ENCODE measurements at places on chromosomes 6 and 20.
A peak's percentile ranks its signal among the peaks of the same experiment; 100 is the strongest.

DNA sequence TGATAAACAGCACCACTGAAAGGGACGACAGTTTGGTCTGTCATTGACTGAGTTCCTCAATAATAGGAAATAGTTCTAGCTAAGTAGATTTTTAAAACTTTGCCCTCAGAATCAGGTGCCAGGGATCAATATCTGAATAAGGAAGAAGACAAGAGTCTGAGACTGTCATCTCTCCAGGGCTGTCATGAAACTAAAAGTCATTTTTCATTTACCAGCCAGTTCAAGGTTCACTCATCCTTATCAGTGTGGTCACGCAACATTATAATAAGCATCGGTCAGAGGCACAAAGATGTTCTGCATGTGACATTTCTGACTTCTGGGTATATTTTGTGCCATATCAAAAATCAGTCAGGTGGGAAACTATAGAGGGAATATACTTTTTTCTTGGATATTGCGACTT is 52.5 kb upstream of the E2F3 start:
- DNase-seq: no peak

- DNase-seq: peak; percentile 68
These were observed 1.4 kb downstream of the LRFN2 start for GRCh38 chr6:40585651-40586269.

- DNase-seq: peak; percentile 30
These were observed 118.8 kb upstream of the ARID1B start for GRCh38 chr6:156658186-156658965.

- no peak for DNase-seq
These were observed 124.8 kb downstream of the SH3BGRL2 start for GRCh38 chr6:79755967-79756366.

GRCh38 chr6:34145161-34146020 is 496 bp downstream of the GRM4 start:
- peak; percentile 72 for DNase-seq

DNA sequence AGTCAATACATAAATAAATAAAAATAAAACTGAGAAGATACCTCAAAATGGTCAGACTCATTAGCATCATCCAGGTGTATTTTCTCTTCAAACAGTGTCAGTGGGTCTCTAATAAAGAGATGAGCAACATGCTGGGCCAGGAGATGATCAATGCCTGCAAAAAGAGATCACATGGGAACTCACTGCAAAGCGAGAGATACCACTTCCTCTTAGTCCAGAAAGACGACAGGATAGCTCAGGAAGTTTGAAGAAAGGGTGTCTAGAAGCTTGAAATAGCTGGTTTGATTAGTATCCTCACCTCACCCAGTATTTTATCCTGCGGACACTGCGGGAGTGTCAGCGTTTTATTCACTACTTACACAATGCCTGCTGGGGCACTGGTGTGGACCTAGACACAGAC is 38.0 kb downstream of the GCLC start:
- DNase-seq: no peak

DNA sequence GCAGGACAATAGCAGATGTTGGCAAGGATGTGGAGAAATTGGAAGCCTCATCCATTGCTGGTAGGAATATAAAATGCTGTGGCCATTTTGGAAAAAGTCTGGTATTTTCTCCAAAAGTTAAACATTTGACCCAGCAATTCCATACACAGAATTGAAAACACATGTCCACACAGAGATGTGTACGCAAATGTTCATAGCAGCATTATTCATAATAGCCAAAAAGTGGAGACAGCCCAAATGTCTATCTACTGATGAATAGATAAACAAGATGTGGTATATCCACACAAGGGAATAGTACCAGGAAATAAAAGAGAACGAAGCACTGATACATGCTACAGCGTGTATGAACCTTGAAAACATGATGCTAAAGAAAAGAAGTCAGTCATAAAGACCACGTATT is 40.5 kb downstream of the CFAP61 start:
- no peak for DNase-seq

DNA sequence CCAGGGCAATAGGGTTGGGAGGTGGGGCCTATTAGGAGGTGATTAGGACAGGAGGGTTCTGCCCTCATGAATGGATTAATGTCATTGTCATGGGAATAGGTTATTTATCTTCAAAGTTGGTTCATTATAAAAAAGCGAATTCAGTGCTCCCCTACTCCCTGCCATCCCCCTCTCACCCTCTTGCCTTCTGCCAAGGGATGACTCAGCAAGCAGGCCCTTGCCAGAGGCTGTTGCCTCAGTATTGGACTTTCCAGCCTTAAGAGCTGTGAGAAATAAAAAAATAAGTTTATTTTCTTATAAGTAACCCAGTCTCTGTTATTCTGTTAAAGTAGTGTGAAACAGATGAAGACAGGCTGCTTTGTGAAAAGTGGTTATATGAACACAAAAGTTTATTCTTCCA is 381.1 kb upstream of the ZFP64 start:
- DNase-seq: no peak

- DNase-seq: no peak
These were observed 53.5 kb downstream of the TCP11 start for GRCh38 chr6:35087361-35088280.

- no peak for DNase-seq
These were observed 57.6 kb downstream of the FAM184A start for GRCh38 chr6:119020597-119021561.

GRCh38 chr6:143652841-143653331 is 24.9 kb upstream of the PHACTR2 start:
- DNase-seq: no peak

GRCh38 chr6:131854803-131855202 is 47.0 kb downstream of the ENPP1 start:
- DNase-seq: no peak

DNA sequence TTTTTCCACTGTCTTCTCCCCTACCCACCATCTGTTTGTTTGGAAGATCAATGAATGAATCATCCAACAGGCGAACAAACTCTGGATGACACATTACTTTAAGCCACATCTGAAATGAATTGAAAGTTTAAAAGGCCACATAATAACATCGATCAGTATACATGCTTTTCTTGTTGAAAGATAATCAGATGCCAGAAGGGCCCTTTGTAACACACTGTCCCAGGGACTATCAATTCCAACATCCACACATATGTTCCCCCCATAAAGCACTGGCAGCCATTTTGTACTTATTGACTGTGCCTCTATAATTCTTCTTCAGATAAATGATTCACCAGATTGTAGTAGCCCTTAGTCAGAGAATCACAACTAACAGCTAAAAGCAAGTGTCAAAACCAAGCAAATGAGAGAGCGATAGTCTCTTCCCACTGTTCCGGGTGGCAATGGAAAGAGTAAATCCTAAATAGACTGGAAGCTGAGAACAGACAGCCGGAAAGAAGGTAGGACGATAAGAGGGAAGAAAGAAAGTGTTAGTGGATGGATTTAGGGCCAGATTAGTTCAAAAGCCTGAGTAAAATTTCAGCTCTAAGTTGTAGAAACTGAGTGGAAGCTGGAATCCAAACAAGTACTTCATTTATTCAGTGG is 184.9 kb upstream of the TENT5A start:
- no peak for DNase-seq

GRCh38 chr20:61253640-61254511 is 1.8 kb downstream of the CDH4 start:
- peak; percentile 47 for DNase-seq

- no peak for DNase-seq
These were observed 21.7 kb downstream of the UCKL1 start for GRCh38 chr20:63934271-63935068.

GRCh38 chr6:156807028-156807427 is 29.9 kb downstream of the ARID1B start:
- no peak for DNase-seq

- DNase-seq: peak; percentile 82
These were observed 31.4 kb upstream of the ID1 start for GRCh38 chr20:31573555-31574321.

- DNase-seq: no peak
These were observed 184.2 kb downstream of the COL9A1 start for GRCh38 chr6:70118670-70119069.

GRCh38 chr6:106799031-106799894 is 169.9 kb downstream of the QRSL1 start:
- no peak for DNase-seq

- DNase-seq: no peak
These were observed 42.6 kb downstream of the DSTN start for GRCh38 chr20:17612287-17612991.

DNA sequence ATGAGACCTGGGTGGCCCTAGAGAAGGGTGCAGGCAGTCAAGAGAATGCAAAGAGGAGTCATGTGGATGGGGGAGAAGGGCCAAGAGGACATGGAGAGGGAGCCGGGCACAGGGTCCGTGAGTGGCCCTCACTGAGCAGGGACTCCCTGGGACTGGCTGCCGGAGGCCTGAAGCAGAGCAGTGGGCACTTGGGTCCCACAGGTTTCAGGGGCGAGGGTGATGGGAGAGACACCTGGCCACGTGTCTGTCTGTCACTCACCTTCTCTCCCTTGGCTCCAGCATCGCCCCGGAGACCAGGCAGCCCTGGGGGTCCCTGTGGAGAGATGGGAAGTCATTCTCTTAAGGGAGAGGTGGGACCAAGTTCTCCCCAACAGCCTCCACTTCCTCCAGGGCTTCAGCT is 25.5 kb downstream of the COL11A2 start:
- no peak for DNase-seq

DNA sequence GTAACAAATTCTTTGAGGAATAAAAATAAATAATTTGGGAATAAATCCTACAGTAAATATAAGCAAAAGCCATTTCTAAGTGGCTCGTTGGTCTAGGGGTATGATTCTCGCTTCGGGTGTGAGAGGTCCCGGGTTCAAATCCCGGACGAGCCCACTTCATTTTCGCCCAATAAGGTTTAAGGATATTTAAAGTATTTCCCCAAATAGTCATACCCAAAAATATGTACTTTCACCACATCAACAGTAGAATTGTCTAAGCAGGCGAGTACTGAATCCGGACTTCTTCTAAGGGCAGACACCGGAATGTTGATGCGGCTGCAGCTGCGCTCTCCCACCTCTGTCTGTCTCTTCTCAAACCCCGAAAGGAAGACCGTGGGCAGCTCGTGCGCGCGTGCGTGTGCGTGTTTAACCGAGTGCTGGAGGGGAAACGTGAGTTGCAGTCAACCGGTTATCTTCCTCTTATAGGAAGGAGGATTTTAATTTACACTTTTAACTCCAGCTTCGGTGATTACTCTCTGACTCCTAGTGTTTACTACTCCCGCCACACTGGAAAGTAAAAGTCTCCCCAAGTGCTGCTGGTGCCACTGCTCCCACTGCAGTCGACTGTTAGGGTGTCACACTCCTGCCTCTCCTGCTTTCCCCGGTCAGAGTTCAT is 155.7 kb upstream of the PRSS16 start:
- DNase-seq: no peak

DNA sequence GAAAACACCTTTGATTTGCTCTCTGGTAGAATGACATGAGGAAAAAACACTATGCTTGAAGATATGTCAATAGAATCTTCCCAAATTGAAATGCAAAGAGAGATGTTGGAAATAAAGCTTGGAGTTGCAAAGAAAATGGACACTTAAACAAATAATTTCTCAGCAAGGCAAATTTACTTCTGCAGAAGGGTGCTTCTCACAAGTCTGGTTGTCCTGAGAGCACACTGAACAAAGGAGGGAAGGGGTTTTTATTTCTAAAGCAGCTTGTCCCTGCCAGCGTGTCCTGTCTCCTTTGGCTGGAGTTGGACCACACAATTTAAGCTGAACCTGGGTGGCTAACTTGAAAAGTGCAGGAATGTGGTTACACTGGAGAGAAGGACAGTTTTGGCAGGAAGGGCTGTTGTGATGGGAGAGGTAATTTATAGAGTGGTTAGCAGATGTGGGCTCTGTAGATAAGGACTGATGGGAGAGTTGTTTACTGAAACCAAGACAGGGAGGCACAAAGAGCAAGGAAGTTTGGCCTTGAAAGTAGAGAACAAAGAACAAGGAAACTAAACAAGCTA is 454.6 kb upstream of the EYS start:
- DNase-seq: no peak

- DNase-seq: no peak
These were observed 602.2 kb upstream of the NOX3 start for GRCh38 chr6:156057869-156058268.

- peak; percentile 18 for DNase-seq
These were observed 4.4 kb upstream of the COL19A1 start for GRCh38 chr6:69861986-69862385.

DNA sequence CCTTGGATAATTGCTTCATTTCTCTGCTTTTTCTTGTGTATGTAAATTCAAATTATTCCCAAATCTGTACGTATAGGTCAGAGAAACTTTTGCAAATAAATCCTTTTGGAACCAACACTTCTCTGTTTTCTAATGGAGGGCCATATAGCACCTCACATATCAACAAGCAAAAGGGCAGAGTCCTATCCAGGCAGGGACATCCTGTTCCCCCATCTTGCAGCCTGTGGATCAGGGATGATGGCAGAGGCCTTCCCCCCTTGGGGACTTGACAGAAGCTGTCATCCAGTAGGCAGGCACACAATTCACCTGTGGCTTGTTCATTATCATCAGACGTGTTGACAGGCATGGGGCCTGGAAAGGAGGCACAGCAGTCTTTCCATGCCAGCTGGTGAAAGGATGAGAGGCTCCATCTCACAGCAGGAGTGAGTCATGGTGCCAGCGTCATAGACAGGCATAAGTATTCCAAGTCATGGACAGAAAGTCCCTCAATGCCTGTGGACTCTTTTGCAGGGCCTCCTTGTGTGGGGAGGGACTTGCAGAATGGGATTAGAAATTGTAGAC is 31.8 kb upstream of the PLEKHG1 start:
- DNase-seq: no peak

GRCh38 chr20:5491455-5491854 is 174.7 kb upstream of the PROKR2 start:
- DNase-seq: no peak

DNA sequence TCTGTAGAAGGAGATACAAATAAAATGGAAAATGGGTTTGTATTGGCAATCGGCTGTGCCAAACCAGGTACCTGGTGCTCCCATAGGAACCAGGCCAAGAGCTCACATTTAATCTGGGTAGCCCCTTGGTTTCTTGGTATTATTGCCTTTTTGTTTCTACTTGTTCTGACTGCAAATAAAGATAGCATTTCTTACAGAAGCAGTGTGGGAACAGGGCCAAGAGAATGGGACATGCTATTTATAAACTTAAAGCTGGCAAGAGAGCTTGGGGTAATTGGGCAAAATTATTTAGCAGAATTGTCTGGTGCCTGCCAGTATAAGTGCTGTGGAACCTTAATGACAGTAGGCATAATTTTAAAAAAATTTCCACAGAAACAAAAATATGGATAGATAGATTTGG is 113.5 kb upstream of the GLP1R start:
- peak; percentile 80 for DNase-seq

- DNase-seq: no peak
These were observed 868 bp downstream of the SAMD10 start for GRCh38 chr20:63978319-63979228.

DNA sequence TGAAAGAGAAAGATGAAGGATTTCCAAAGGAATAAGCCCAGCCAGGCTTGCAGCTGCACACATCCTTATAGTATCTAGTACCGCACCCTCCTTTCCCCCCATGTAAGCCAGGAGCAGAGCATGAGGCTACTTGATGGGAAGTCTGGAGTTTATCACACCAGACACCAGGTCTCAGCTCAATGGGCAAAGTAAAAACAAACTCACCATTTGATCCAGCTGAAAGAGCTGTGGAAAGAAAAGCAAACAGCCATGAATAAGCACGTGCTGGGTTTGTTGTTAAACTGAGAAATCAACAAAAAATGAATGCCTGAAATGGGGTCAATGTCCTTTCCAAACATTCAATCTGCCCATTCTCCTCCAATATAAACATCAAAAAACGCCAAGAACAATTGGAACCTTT is 50.6 kb upstream of the MAP7 start:
- no peak for DNase-seq

GRCh38 chr20:10636326-10636818 is 37.4 kb downstream of the JAG1 start:
- no peak for DNase-seq

All from NCI-H1105 (cell line).